Kidney (tissue), 22 donors: ENCODE measurements at places on chromosomes 2 and 18. TPM values are rescaled to one million over a fixed set of nuclear protein-coding genes. Genes with fewer than 3 reads are reported as not detected.

- DNase-seq = no peak
These were observed 138.9 kb downstream of the CDC42EP3 start for GRCh38 chr2:37532503-37532902.

DNA sequence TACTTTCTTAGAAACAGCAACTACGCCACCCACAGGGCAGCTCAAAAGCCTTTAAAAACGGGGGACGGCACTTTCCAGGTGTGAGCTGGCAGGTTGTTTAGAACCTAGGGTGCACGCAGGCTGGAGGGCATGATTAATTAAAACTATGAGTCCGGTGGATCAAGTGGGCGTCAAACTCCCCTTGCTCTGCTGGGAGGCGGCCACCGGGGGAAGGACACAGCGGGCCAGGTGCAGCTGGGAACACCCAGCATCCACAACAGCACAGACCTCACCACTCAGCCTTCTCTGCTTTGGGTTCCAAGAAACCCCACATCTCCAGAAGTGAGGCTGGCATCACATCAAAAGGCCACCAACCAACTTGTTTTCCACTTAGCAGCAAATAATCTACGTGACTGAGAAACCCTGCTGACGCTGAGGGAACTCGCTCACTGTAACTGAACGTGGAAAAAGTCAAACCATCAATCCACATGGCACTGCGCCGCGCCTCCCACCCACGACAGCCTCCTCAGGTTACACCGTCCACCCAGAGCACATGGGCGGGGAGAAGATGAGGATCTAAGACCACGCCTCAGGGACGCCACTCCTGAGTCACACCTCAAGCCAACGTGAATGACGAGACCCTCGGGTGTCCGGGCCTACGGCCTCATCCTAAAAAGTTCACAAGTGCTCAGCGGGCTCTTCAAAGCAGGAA is 118.2 kb downstream of the ZNF516 start:
- DNase-seq = no peak

DNA sequence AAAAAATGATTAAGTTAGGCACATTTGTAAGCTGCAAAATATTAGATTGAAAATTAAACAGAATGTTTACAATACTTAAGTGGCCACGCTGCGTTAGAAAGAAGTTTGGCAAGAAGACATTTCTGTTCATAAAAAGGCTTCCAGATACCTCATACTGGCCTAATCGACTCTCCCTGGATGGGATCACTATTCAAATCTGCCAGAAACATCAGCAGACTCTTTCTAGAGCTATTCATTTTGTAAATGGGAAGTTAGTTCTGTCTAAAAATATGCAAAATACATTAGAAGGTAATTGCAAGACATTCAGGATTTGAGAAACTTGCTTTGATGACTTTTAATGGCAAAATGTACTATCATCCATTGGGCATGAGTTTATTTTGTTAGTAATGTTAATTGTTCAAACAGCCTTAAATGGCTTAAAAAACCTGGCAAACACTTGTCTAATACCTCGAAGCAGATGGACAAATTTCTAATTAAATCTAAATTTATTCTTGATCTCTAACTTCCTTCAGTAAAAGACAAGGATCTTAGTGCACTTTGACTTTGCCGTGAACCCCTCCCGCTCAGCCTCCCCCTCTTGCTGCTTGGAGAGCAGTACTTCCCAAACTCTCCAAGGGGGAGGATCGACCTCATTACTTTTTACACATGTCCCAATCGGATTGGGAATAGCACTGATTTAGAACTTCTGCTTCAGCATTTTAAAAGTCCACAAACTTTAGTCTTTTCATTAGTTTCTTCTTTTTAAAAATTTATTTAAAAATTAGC is 103.5 kb downstream of the SMIM21 start:
- no peak for DNase-seq

STK17B gene
- total RNA-seq = 41.0 TPM

- DNase-seq = no peak
These were observed 96.6 kb downstream of the PIEZO2 start for GRCh38 chr18:11052800-11053199.

- peak; percentile 83 for DNase-seq
These were observed 2.9 kb upstream of the CRYBA2 start for GRCh38 chr2:218995972-218996711.

- DNase-seq = peak; percentile 26
These were observed 41.4 kb downstream of the OXER1 start for GRCh38 chr2:42722320-42723190.

- no peak for DNase-seq
These were observed 9.5 kb downstream of the PSD4 start for GRCh38 chr2:113183264-113183663.

GRCh38 chr18:61572871-61573270 is 239.6 kb downstream of the CDH20 start:
- DNase-seq = no peak

GRCh38 chr2:17536416-17536815 is 4.1 kb upstream of the VSNL1 start:
- no peak for DNase-seq

DNA sequence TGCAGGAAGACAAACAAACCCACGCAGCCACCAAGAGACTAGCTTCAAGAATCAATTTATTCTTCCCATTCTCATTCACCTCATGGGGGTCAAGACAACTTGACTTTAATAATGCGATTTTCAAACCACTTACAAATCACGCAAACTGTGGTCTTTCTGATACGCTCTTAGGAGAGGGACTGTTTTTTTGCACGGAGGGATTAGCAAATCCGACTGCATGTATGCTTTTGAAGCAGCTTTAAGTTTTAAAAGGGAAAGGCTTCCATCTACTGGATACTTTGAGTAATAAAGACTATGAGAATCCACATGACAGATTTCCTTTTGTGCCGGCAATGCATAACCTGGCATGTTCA is 322.9 kb upstream of the KCNJ3 start:
- peak; percentile 14 for DNase-seq

GRCh38 chr2:150255528-150255927 is 231.9 kb downstream of the RND3 start:
- DNase-seq = no peak

PPM1B gene
- total RNA-seq = 45.9 TPM

GRCh38 chr2:85133751-85134254 is 611 bp downstream of the TCF7L1 start:
- DNase-seq = peak; percentile 73

DNA sequence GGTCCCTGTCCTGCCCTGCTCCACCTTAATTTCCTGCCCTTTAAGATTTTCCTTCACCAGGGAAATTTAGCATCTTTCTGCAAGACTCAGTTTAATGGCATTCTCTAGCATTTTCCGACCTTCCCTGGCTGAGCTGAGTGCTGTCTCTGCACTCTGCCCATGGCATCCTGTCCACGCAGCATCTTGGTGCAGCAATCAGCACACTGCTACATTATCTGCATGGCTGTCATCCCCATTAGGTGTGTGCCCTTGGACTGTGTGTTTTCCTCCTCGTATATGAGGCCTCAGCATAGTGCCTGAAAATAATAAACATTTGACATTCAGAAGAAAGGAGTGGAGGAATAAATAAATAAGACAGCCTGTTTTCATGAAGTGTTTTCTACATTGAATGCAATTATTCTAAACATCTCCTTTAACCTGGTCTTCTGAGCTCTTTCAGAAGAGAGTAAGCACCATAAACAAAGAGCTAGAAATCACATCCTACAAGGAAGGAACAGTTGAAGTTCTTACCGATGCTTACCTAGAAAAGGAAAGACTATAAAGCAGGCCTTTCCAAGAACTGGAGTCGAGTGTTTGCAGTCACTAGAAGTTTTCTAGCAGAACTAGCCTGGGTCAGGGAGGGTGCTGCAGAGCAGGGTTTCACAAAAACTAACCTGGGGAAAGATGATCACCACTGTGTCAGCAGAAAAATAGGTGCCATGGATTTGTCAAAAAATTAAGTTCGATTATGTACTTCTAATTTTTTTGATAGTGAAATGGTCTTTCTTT is 131.4 kb upstream of the ITGB6 start:
- DNase-seq = no peak

ASB18 gene
- total RNA-seq = not detected
